Urinary bladder (tissue), 4 donors: ENCODE measurements at places on chromosomes 7 and 10.

GRCh38 chr10:13990392-13990805 lies 340.3 kb downstream of the FRMD4A start:
- DNase-seq = peak; percentile 43

DNA sequence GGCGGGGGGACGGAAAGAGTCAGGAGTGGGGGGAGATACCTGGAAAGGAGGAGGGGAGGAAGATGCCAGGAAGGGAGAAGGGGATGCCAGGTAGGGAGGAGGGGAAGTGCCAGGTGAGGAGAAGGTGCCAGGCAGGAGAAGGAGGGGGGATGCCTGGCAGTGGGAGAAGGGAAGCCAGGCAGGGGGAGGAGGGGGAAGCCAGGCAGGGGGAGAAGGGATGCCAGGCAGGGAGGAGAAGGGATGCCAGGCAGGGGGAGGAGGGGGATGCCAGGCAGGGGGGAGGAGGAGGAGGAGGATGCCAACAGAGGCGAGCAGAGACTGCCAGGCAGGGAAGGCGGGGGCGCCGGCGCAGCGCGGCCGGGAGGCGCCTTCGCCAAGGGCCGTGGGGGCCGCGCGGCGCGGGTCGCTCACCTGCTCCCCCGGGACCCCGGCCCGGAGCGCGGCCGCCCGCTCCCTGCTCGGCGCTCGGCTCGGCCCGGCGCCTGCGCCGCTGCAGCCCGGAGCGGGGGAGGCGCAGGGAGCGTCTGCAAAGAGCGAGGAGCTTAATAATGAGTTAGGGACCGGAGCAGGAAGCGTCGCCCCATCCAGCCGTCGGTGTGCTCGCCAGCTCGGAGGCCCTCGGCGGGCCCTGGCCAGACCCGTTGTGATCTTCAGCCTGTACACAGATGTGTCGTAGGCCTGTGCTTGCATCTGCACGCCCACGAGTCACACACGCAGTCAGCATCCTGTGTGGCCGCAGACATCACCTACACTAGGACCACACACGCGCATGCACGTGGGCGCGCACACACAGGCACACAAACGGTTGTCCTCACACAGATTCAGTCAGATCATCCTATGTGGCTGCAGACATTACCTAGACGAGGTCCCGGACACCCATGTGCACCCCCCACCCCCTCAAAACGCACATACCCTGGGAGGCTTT lies 28.4 kb upstream of the SMARCD3 start:
- no peak for DNase-seq

- DNase-seq = no peak
Measured at GRCh38 chr10:1473874-1474273, 263.5 kb downstream of the ADARB2 start.

GRCh38 chr10:97533888-97534287 lies 35.2 kb downstream of the UBTD1 start:
- DNase-seq = no peak

GRCh38 chr10:97081621-97082235 lies 104.0 kb downstream of the SLIT1 start:
- peak; percentile 18 for DNase-seq
